ENCODE measurements at places on chromosomes 7 and 10.

DNA sequence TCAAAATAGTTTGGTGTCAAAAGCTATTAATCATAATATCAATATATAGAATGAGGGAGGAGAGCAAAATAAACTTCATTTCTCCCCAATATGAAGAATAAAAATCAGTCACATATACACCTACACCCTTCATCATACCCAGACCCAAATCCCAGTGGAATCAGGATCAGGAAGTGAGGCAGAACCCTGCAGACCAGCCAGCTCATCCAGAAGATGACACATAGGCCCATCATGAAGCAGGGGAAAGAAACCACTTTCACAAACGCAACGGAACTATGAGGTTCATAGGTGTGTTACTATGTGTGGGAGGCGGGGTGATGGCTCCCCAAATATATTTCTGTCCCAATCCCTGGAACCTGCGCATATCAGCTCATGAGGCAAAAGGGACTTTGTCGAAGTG, 89.0 kb downstream of the RSU1 start:
- DNase-seq = no peak

GRCh38 chr10:44982496-44982895, 3.9 kb upstream of the DEPP1 start:
- no peak for DNase-seq

- peak; percentile 45 for DNase-seq
Observed at GRCh38 chr10:100997360-100998182, 2.0 kb upstream of the LZTS2 start.

DNA sequence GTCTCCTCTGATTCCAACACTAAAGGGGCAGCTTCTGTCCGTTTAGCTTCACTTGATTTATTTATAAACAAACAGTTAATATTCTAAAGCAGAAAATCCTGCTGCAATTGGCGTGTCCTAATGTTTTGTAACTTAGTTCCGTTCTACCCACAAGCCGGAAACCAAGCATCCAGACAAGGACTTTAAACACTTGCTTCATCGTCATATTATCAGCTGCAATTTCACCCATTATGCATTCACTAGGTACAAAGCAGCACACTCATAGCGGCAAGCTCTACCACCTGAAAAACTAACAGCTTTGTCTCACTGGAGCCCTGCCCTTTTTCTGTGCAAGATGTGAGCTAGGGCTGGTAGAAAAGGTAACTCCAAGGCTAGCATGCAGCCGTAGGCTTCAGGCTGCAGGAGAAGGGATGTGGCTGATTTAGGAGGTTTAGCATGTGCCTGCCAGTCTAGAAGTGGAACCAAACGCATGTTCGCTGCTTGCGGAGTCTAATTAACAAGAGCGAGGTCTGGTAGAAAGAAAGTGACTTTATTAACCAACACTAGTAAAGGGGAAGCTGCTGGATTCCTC, 43.7 kb upstream of the BPGM start:
- DNase-seq = no peak

DNA sequence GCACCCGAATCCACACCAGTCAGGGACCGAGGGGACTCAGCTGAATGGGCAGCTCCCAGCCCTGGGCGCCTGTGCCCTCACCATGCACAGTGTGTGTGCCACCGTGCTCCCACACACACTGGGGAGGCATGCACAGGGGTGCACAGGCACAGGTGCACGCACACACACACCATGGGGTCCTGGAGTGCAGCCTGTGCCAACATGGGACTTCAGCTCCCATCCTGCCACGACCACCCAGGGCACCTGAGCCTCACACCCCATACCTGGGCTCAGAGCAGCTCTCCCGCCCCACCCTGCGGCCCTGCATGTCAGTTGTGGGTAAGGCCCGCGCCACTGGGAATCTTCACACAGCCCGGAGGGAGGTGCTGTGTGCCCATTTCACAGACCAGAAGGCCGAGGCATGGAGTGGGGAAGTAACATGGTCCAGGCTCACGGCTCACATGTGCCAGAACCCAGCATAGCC, 8.0 kb downstream of the ELFN1 start:
- DNase-seq = no peak

- no peak for DNase-seq
Observed at GRCh38 chr7:135454060-135454459, 55.8 kb downstream of the CNOT4 start.

GRCh38 chr7:3721422-3721821, 420.4 kb downstream of the SDK1 start:
- DNase-seq = no peak

GRCh38 chr10:123272171-123272570, 118.0 kb downstream of the BUB3 start:
- no peak for DNase-seq

GRCh38 chr7:134724606-134725005, 54.8 kb upstream of the CALD1 start:
- no peak for DNase-seq

- DNase-seq = peak; percentile 4
Observed at GRCh38 chr7:74617180-74617744, 40.3 kb upstream of the GTF2I start.

- no peak for DNase-seq
Observed at GRCh38 chr7:14766747-14767146, 135.8 kb downstream of the DGKB start.

DNA sequence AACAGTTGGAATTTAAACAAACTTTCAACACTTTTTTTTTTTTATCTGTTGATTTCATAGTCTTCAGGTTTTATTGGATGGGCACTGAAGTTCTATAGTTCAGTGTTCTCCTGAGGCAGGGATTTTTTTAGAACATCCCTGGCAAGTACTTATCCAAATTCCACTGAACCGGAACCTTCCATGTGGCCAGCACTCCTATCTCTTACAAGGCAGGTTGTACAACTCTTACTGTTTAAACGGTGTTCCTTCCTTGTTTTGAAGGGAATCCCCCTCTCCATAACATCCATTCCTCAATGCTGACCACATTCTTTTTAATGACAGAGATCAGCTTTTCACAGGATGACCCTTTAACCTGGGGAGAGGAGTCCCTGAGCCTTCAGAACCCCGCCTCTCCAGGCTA, 238.9 kb upstream of the CTBP2 start:
- DNase-seq = no peak

DNA sequence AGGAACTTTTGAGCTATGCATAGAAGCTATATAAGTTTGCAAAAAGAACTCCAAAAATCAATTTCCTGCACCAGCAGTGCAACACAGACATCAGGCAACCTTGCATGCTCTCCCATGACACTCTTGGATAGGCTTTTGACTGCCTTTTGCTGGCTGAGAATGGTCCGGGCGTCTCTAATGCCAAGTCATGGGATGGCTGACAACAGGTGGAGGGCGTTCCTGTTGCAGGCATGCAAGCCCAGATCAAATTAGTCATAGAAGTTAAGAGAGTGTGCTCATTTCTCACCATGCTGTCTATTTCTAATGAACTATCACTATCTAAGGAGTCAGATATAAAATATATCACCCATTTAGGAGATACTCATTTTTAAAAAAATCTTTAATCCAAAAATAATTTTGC, 8.4 kb downstream of the PLCE1 start:
- no peak for DNase-seq

DNA sequence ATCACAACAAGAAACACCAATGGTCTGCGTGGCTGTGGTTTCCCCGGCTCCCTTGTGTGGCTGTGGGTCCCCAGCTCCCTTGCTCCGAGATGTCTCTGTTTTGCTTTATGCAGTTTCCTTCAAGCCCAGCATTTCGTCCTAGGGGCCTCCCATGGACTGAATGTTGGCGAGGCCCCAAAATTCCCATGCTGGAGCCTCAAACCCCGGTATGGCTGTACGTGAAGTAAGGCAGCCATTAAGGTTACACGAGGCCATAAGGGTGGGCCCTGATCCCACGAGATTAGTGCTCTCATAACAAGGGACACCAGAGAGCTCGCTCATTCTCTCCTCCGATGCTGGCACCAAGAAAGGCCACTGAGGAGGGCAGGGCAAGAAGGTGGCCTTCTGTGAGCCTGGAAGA, 44.6 kb downstream of the INSIG1 start:
- DNase-seq = no peak

- DNase-seq = peak; percentile 30
Observed at GRCh38 chr10:29496341-29497162, 138.2 kb downstream of the SVIL start.

- no peak for DNase-seq
Observed at GRCh38 chr10:1323951-1324350, 267.8 kb downstream of the WDR37 start.

DNA sequence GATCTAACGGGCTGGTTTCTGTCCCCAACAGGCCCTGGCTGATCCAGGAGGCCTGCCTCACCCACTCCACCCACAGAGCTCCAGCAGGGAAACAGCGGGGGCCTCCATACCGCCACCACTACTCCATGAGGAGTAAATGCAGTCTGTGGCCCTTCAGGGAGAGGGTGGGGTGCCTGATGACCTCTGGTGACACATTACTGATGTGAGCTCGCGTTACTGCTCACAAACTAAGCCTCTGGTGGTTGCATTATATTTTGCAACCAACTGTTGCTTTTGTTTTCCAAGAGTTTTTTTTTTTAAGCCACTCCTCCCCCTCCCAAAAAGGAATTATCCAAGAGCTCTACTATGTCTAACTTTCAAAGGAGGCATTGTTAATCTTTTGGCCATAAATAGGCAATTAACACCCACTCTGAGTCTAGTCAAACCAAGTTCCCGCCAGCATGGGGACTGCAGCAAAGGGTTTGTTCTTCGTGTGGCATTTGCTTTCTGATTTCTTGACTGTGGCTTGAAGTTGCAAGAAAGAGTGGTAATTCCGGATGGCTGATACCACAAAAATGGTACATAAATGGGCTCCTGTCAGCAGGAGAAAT, 72.6 kb downstream of the FAM53B start:
- no peak for DNase-seq

GRCh38 chr7:28298870-28299518, 113.3 kb upstream of the CREB5 start:
- DNase-seq = no peak

DNA sequence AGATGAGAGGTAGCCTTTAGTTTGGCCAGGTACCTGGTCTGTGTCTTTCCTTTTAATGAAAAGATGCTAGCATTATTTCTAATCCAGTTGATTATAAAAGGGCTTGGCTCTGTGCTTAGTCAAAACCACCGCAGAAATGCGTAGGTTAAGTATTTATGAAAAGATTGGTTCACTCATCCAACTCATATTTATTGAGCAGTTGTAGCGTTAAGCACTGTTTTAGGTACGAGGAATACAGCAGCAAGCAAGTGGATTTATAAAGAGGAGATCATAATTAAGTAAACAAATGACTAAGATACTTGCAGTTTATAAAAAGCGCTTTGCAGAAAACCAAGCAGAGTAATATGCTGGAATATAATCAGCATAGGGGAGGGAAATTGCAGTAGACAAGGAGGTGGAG, 129.8 kb downstream of the PPP1R17 start:
- DNase-seq = no peak
